ENCODE measurements at places on chromosomes 11 and 22.

- no peak for DNase-seq
Measured at GRCh38 chr11:2215561-2216399, 44.2 kb upstream of the TH start.

GRCh38 chr11:8058216-8058615 is 22.8 kb upstream of the TUB start:
- DNase-seq, result no peak

DNA sequence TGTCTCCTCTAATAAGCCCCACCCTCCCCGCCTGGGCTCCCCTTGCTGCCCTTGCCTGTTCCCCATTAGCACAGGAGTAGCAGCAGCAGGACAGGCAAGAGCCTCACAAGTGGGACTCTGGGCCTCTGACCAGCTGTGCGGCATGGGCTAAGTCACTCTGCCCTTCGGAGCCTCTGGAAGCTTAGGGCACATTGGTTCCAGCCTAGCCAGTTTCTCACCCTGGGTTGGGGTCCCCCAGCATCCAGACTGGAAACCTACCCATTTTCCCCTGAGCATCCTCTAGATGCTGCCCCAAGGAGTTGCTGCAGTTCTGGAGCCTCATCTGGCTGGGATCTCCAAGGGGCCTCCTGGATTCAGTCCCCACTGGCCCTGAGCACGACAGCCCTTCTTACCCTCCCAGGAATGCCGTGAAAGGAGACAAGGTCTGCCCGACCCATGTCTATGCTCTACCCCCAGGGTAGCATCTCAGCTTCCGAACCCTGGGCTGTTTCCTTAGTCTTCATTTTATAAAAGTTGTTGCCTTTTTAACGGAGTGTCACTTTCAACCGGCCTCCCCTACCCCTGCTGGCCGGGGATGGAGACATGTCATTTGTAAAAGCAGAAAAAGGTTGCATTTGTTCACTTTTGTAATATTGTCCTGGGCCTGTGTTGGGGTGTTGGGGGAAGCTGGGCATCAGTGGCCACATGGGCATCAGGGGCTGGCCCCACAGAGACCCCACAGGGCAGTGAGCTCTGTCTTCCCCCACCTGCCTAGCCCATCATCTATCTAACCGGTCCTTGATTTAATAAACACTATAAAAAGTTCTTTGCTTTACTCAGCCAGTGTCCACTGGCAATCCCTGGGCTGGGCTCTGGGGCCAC is 14.4 kb downstream of the TSKU start:
- no peak for DNase-seq

GRCh38 chr11:104836691-104837090 is 61.6 kb downstream of the CASP12 start:
- no peak for DNase-seq

GRCh38 chr11:47028195-47029093 is 91.9 kb downstream of the CSTPP1 start:
- no peak for DNase-seq

DNA sequence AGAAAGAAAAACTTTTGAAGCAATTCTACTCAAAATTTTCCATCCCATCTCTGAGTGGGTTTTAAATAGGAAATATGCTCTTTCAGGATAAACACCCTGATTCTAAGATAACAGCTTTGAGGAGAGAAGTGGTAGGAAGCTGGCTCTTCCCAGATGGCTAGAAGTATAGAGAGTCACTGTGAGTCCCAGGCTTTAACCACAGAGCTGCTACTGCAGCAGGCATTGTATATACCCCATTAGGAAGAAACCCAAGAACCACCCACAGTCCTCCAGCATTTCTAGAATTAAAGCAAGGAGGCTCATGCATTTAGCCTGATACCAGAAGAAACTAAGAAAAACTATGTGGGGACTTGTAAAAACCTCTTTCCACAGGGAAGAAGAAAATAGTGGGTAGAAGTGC is 1405.6 kb upstream of the TENM4 start:
- no peak for DNase-seq

All from stimulated activated CD8-positive, alpha-beta memory T cell treated with anti-CD3 and anti-CD28 coated beads, Interleukin-15, amount 100 ng/mL, for 4 hours (primary cell).